ENCODE measurements at places on chromosomes 12 and 14.

- peak; percentile 12 for DNase-seq
Measured at GRCh38 chr12:109726511-109727038, 12.9 kb downstream of the FAM222A start.

GRCh38 chr14:63045612-63046320 is 508 bp upstream of the KCNH5 start:
- DNase-seq = no peak

- DNase-seq = no peak
Measured at GRCh38 chr12:111407377-111408115, 1.8 kb downstream of the SH2B3 start.

GRCh38 chr12:46920499-46920898 is 94.7 kb upstream of the SLC38A4 start:
- no peak for DNase-seq

- DNase-seq = no peak
Measured at GRCh38 chr12:96094201-96094600, 58.8 kb upstream of the LTA4H start.

- no peak for DNase-seq
Measured at GRCh38 chr12:52061470-52062166, 8.2 kb upstream of the ATG101 start.

DNA sequence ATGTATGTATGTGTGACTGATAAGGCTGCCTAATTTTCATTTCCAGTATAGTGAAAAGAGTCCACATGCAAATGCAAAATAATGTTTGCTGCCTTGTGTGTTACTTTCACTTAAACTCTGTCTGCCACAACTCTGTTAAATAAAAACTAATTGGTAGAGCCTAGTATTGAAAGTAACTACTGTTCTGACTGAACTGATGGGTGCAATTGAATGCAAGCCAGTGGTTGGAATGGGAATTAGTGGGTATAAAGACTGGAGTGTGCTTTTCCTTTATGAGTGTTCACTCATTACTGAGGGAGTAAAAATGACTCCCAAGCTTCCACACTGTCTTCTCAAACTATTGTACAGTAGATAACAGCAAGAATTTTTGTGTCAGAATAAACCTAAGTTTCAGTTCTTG is 571.0 kb downstream of the TMTC2 start:
- DNase-seq = no peak

DNA sequence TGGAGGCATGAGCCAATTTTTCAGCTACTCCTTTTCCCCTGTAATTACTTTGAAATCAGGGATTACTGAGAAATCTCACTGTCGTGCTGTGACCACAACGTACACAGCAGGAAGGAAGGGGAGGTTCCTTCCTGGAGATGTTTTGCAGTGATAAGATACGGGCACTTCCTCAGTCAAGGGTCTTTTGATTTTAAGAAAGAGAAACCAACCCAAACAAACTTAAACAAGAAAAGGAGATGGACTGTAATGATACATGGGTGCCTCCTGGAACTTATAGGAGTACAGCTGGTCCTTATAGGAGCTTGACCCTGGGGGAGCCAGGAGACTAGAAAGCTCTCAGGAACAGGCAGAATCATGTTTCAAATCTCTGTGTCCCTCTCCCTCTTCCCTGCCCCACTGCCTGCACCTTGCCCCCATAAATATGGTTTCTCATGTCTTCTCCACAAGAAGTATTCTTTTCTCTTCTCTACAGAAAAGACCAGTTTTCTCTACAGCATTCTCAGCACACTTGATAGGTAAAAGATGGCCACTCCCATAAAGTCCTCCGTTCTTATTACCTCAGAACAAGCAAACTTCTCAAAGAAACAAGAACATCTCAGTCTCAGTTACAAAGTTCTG is 281.1 kb upstream of the AMIGO2 start:
- peak; percentile 68 for DNase-seq

GRCh38 chr14:71714225-71714624 is 218.0 kb upstream of the RGS6 start:
- no peak for DNase-seq

- no peak for DNase-seq
Measured at GRCh38 chr14:103257211-103257962, 76.7 kb upstream of the EIF5 start.

DNA sequence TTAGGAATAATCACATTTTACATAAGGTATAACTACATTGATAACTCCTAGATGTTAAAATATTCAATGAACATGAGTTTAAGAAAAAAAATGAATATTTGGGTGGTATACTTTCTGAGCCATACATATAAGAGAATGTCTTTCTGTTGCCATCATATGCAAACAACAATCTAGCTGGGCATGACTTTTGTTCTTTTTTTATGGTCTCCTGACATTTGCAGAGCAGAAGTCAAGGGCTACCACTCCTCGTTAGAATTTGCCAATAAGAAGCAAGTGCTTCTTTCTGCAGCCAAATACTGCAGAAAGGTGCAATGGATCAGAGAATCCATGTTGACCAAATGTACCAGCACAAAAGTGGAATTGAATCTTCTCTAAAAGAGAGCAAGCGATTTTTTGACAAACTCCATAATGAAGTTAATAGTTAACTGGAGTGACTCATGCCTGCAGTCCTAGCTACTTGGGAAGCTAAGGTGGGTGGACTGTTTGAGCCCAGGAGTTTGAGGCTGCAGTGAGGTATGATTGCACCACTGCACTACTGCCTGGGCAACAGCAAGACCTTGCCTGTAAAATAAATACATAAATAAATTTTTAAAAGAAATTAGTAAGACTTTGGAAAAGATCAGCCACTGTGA is 25.5 kb upstream of the CCDC91 start:
- DNase-seq = no peak

DNA sequence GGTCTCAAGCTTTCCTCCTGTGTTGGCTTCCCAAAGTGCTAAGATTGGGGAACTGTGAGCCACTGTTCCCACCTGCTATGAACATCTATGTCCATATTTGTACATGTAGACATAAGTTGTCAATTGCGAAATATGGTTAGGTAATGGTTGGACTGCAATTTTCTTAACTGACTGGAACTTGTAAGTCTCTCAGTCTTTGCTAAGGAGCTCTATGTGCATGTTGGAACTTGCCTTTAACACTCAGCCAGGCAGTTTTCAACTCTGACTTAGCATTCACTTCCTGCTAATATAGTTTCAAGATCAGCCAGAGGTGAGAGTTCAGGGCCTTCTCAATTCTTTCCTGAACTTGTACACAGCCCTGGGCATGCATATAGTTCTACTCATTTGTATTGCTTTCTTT is 44.5 kb upstream of the EEA1 start:
- no peak for DNase-seq

DNA sequence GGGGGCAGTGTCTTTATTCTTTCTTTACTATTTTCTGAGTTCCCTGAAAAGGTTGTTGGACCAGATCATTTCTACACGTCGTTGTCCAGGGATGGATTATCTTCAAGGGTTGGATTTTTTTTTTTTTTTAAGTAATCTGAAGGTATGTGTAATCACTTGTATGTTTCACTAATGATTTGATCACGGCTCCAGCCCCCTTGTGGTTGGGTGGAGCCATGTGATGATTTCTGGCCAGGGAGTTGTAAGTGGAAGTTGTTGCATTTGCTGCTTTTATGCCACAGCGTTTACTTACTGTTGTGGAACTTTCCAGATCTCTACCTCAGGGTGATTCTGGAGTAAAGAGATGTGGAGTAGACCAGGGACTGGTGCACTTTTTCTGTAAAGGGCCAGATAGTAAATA is 390.3 kb downstream of the AACS start:
- no peak for DNase-seq

DNA sequence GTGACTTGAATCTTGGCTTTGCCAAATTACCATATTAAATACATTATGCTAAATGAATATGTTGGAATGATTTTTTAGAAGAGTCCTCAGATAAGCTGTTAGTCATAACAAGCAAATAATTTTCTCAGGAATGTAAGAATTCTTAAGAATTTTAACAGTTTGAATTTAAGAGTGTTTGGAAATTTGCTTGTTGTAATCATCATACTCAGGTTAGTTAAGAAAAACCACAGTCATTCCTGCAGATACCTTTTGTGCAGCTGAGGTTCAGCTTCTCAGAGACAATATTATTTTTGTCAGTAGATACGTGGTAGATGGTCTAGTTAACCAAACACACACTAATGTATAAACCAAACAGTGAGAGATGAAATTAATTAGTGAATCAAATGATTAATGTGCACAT is 8.9 kb downstream of the WNK1 start:
- no peak for DNase-seq

GRCh38 chr12:120822832-120823503 is 81.2 kb downstream of the SPPL3 start:
- DNase-seq = no peak

- no peak for DNase-seq
Measured at GRCh38 chr14:80231702-80232101, 20.4 kb upstream of the DIO2 start.

DNA sequence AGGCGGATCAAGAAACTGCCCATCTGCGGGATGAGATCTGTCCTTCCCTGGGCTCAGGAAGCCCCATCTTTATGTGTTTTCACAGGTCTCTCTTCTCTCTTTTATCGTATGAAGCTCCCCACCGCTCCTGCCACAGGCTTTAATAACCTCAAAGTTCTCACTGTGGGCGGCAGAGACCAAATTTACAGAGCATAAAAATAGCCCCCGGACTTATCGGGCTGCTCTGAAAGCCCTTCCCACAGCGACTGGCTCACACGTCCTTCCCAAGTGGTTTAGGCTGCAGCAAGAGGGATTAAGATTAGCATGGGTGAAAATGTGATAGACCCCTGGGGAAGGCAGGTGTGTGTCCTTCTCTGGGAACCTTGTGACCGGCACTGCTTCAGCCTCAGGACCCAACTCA is 47.8 kb downstream of the TESC start:
- no peak for DNase-seq

GRCh38 chr14:105028251-105028927 is 7.5 kb upstream of the CDCA4 start:
- DNase-seq = peak; percentile 4

Measured in CD4-positive, alpha-beta T cell treated with Interleukin-15 for 1 hour (primary cell).